ENCODE measurements at places on chromosomes 11 and 22.

DNA sequence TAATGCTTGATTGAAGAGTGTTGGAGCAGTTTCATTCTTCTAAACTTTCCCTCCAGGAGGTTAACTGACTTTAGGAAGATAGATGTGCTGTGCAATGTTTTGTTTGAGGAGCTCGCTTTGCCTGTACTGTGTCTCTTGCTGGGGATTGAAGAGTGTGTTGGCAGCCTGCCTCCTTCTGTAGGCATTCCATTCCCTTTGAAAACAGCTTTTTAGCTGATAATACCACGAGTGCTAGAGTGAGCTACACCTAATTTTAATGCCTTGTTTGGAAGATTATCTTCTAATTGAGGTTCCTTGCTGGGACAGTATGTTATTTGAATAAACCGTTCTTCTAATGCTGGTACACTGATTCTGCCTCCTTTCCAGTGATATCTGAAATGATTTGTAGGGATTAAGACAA lies 7.2 kb downstream of the DDX10 start:
- DNase-seq = peak; percentile 42

- DNase-seq = no peak
These were observed 5.6 kb downstream of the MAPK1 start for GRCh38 chr22:21861851-21862250.

- DNase-seq = peak; percentile 72
These were observed 96.5 kb upstream of the FGF3 start for GRCh38 chr11:69915501-69916250.

- DNase-seq = no peak
These were observed 537 bp downstream of the EP300 start for GRCh38 chr22:41092847-41093411.

DNA sequence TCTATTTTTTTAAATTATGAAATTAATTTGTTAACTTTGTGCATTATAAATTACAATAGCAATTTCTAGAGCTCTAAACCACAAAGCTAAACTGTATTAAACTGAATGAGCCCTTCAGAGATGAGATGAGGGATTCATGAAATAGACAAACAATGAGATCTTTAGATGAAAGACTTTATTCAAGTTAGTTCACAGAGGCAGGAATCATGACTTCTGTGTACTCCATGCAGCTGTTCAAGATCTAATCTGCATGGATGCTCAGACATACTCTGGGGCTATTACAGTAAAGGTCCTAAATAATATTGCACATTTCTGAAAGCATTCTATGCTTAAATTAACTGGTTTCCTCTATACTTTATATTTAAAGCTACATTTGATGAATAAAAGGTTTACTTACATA lies 122.7 kb downstream of the FCHSD2 start:
- DNase-seq = no peak

GRCh38 chr11:47101406-47101805 lies 75.3 kb downstream of the ARFGAP2 start:
- DNase-seq = no peak

DNA sequence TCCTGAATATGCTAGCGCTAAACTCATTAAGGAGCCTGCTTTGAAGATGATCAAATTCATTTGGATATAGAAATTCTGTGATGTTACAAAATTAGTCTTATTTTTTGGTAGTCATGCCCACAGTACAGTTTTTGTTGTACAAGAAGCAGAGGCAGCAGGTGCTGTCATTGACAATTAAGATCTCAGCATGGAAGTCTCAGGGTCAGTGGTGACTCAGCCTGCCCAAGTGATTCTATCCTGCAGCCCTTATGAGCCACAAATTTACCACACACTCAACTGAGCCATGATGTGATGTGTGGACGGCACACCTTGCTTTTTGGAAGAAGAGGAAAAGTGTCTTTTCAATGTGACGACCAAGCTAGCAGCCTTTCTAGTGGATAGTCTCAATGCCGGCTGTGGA lies 153.6 kb upstream of the SORL1-AS1 start:
- no peak for DNase-seq

GRCh38 chr22:43129426-43130425 lies 13.5 kb downstream of the MCAT start:
- no peak for DNase-seq

DNA sequence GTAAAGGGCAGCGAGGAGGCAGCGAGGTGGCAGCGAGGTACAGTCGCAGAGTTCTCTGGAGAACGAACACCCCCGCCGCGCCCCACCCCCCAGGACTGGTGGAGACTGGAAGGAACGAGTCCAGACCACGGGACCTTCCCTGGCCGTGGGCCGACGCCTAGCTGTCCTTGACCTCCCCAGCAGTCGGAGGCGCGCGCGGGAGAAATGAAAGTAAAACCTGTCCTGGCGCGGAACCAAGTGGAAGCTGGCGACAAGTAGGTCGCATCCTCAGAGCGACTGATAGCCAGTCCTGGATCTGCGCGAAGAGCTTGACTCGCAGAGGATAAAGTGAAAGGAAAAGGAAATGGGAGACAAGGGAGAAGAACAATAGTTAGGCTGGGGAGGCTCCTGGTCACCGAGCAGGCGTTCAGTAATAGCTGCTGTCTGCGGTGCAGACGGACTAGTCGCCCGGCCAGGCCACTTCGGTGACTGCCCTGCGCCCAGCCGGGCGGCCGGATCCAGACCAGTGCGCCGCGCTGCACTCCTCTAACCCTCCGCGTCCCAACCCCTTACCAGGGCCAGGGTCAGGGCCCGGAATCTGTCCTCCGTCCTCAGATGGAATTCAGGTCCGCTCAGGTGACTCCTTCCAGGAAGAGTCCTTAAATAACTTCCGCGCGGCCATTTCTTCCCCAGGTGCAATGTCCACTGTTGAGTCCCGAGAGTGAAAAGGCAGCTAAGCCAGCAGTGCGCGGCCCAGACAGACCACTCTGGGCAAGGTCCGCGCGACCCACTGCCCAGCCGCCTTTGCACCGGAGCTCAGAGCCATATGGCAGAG lies 1.9 kb upstream of the ADM start:
- DNase-seq = peak; percentile 62

GRCh38 chr11:126430581-126431335 lies 75.3 kb downstream of the ST3GAL4 start:
- no peak for DNase-seq

DNA sequence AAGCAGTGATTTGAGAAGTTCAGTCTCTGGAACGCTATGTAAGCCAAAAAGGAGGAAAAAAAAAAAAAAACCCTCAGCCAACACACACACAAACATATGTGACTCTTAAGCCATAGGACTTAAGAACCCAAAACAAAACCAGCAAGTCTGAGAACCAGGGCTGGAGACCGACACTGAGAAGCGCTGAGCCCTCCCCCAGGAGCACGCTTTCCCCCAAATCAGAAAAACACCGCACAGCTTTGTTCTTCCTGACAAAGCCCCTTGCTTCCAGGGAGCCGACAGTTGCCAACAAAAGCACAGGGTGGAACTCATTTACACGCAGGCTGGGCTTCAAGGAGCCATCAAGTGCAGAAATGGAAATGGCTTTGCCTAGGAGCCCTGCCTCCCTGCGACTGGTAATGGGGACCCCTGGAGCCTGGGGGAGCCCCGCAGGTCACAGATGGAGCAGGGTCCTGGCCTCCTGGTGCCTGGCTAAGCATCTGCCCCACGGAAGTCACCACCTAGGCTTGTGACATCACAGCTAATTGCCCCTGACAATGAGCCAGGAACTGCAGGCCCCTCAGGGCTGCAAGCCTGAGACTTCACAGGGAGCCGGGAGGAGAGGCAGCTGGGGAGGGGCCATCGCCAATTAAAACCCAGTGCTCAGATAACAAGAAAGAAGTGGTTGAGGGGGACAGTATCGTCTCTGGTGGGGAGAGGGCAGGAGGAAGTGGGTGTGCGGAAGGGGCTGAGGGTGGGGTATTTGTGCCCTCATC lies 66.9 kb downstream of the NFAM1 start:
- no peak for DNase-seq

GRCh38 chr11:19740586-19740985 lies 27.9 kb downstream of the NAV2 start:
- DNase-seq = no peak

GRCh38 chr22:26570115-26570514 lies 19.8 kb downstream of the TPST2 start:
- no peak for DNase-seq

- no peak for DNase-seq
These were observed 456.9 kb downstream of the BRD1 start for GRCh38 chr22:49370627-49371301.

GRCh38 chr11:59394186-59394585 lies 32.0 kb downstream of the OR5A2 start:
- DNase-seq = no peak

DNA sequence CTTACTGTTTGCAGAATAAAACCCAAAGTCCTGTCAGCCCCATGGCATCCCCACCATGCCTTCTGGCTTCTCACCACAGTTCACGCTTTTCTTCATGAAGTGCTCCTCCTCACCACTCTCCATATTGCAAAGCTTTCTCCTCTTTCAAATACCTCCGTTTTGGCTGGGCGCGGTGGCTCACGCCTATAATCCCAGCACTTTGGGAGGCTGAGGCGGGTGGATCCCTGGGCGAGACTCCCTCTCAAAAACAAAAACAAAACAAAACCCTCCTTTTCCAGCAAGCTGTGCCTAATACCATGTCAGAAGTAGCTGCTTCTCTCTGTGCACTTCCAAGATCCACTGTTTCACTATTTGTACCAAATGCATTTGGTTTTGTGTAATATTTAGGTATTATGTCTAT lies 6.7 kb downstream of the BACE1 start:
- DNase-seq = no peak

DNA sequence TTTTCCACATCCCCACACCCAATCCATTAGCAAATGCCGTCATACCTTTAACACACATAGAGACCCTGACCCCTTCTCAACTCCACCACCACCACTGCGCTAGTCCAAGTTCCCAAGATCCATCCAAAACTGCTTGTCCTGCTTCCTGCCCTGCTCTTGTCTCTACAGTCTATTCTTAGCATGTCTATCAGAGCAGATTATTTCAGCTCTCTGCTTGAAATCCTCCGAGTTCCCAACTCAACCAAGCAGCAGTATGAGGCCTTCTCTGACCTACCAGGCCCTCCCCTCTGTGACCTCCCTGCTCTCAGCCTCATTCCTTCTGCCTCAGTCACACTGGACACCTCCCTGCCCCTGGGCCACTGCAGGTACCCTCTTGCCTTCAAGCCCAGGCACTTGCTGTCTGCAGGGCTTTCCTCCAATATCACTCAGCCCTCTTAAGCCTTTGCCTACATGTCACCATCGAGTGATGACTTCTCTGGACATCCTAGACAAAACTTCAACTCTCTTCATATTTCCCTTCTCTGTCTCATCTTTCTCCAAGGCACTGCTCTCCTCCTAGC lies 134.6 kb downstream of the SPATA19 start:
- no peak for DNase-seq

GRCh38 chr11:125233736-125234275 lies 69.3 kb downstream of the PKNOX2 start:
- DNase-seq = no peak

- no peak for DNase-seq
These were observed 78.4 kb downstream of the ADAMTS15 start for GRCh38 chr11:130526846-130527245.

DNA sequence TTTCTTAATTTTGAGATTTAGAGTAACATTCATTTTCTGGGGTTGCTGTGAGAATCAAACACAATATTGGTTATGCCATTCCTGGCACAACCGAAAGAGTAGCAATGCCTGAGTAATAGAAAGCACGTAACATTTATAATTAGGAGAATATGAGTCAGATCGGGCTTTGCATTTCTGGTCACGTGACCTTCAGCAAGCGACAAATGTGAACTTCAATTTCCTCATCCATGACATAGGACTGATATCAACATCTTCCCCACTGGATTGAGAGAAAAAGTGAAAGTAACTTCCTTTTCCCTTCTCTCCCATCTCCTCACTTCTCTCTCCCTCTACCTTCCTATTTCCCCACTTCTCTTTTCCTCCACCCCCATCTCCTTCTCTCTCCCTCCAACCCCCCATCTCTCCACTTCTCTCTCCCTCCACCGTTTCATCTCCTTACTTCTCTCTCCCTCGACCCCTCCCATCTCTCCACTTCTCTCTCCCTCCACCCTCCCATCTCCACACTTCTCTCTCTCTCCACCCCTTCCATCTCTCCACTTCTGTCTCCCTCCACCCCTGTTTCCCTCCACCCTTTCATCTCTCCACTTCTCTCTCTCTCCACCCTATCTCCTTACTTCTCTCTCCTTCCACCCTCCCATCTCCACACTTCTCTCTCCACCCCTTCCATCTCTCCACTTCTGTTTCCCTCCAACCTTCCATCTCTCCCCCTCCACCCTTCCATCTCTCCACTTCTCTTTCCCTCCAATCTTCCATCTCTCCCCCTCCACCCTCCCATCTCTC lies 33.5 kb upstream of the CAT start:
- peak; percentile 71 for DNase-seq

DNA sequence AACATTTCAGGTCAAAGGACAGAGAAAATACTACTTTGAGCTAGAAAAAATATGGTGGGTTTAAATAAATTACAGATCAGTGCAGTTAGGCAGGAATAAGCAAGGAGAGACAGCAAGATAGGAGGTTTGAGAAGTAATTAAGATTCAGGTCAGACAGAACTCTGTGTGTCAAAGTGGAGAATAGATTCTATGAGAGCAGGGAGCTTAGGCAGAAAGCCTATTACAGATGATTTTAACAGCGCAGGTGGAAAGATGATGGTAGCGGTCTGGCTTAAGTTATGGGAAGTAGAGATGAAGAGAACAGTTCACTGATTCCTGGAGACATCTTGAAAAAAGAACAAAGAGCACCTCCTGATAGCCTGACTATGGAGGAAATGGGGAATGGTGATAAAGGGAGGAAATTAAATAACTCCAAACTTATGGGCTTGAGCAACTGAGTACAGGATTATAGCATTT lies 106.0 kb downstream of the APIP start:
- DNase-seq = no peak

DNA sequence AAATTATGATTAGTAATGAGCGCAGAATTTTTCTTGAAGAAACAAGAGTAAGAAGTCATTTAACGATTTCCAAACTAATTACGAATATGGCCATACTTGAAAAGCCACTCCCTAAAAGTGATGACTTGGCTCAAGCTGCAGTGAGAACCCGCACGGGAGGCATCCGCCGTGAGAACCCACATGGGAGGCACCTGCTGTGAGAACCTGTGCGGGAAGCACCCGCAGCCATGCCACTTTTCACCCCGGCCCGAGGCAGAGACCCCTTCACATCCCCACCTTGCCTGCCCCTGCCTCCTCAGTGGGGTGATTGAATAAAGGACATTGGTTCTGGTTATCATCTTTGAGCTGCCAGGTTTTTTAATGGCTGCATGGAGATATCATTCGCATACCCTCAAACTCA lies 89.7 kb downstream of the BRD1 start:
- DNase-seq = no peak

DNA sequence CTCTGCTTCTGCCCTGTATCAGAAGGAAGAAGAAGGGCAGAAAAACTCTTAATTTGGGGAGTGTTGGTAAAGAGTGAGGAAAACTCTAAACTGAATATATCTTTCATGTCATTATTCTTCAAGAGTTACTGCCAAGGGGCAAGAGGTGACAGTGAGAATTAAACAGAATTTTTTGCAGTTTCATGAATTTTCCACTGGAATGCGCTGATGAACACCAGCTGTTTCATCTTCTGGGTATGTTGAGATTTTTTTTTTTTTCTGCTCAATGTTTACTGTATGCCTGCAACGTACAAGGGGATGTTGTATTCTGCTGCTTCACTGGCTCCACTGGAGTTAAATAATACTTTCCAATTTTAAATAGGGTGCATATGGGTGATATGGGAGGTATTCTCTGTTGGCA lies 117.8 kb downstream of the FAM76B start:
- DNase-seq = peak; percentile 17

- DNase-seq = no peak
These were observed 1.9 kb downstream of the TPP1 start for GRCh38 chr11:6617315-6617781.
